ENCODE measurements at places on chromosomes 4 and X.

- DNase-seq, result no peak
Measured at GRCh38 chrX:131264665-131265064, 24.4 kb downstream of the IGSF1 start.

DNA sequence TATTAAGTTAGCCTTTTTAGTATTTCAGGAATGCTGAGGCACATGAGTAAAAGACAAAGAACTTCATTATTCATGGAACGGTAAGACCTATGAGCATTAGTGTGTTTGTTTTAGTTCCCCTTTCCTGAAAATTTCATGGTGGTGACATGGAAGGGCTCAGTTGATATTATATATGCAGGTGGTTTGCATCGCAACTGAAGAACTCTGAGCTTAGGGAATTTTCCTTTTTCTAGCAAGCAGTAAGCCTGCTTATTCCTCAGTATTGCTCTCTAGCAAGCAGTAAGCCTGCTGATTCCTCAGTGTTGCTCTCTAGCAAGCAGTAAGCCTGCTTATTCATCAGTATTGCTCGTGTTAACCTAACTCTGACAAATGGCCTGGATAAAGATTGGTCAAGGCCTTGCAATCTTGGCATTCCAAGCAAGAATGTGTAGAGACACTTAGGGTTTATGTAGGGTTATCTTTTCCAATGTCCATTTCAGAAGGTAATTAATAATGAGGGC lies 37.7 kb upstream of the MAGEB18 start:
- no peak for DNase-seq

DNA sequence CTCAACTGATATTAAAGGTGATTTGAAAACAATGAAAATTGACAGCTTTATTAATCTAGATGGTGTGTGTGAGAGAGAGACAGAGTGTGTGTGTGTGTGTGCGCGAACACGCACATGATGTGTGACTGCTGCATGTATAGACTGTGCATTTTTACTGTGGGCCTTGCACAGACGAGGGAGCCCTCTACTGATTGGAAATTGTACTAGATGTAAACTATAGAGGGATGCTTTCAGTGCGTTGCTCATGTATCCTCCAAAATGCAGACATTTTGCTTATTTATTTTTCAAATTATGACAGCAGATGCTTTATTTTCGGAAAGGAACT lies 168.4 kb upstream of the GK2 start:
- no peak for DNase-seq

GRCh38 chr4:166723532-166724140 lies 510.7 kb downstream of the SPOCK3 start:
- no peak for DNase-seq

DNA sequence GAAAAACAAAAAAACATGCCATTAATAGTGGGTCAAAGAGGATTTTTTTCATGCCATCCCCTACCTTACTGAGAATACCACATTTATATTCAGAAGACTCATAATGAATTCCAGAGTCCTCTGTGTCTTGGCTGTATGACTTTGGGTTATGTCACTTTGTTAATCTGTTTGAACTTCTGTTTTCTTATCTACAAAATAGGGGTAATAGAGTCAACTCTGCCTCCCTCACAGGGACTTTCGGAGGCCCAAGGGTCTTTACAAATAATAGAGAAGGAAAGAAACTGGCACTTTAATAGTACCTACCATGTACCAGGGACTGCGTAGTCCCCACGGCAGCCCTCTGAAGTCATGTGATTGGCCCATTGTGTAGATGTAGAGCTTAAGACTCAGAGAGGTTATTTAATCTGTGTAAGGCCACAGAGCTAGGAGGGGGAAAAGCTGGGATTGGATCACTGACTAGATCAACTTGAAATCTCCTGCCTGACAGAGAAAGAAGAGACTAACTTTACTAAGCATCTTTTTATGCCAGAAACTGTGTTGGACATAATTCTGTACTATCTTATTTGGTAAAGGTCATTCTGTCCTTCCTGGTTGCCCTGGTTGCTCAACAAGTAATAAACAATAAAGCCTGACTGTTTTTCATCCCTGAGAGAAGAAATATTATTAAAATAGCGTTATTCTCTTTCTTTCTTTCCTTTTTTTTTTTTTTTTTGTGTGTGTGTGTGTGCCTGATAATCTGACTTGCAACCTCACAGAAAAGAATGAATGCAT lies 59.6 kb downstream of the NFKB1 start:
- no peak for DNase-seq
